ENCODE measurements at places on chromosomes 7 and 10.

DNA sequence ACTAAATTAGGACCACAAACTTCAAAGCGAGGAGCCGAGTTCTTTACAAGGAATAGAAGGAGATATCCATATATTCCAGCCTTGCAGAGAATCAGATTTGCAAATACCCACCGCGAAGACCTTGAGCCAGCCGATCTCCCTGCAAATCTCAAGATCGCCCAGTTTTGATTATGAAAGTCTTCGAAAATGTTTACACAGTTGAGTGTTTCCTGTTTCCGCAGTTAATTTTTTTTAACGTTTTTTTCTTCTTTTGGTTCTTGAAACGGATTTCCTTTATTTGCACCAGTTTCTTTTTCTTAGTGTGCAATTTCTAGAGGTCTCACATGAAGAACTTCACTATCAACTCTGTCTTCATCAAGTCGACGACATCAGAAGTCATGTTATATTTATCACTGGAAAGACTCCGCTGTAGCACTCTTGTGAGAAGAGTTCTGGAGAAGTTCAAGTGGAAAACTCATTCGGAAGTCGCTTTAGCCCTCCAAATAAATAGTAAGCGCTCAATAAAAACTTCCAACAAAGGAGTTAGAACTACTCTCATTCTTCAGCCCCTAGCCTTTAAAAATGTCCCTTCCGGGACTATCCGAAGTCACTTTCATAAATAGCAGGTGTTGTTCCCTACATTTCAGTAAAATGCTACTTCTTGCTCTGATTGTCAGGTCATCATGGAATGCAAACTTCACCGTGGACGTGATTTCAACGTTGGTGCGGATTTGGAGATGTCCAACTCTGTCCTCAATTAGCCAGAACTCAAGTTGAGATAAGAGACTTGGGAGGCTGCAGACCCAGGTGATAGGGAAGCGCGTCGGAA is 11.9 kb upstream of the SPAG6 start:
- DNase-seq: no peak

DNA sequence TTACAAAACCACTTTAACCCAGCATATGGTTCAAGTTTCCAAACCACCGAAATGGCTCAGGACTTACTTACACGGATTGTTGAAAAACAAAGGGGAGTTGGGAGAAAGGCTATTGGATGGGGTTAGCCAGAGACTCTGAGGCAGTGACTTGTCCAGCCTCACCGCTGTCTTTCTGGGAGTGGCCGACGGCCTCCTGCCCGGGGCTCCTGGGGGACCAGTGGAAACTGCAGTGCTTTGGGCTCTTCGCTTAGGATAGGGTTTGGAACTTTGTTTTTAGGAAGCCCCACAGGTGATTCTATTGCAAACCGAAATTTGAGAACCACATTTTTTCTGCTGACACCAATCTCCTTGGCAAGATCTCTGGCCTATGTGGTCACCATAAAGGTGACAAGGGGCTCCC is 38.1 kb upstream of the R3HCC1L start:
- no peak for DNase-seq

DNA sequence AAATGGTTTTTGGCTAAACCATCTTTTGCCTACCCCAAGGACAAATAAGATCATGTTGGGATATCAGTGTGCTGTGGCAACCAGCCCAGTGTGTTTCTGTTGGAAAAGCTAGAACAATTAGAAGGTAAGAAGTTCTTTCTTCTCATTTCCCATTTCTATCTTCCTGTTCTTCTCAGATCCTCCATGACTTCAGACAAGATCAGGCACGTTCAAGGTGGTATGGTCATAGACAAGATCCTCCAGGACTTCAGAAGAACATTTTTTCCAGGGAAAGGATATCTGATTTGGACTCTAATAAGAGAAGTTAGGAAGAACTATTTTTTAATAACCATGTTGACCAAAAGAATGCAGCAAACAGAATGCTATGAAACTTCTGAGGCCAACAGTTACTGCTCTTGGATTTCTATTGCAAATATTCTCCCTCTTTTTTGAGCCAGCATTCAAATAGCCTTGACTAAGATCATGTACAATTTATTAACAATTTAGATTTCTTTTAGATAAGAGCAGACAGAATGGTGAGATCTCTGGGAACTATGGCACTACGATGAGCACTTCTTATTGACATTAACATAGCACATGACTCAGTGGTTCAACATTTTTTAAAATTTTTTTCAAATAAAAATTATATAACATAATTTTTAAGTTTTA is 15.9 kb downstream of the HYCC1 start:
- DNase-seq: no peak

GRCh38 chr10:130215151-130215930 is 79.2 kb downstream of the GLRX3 start:
- no peak for DNase-seq

- no peak for DNase-seq
These were observed 14.3 kb downstream of the CPED1 start for GRCh38 chr7:121002757-121003200.

DNA sequence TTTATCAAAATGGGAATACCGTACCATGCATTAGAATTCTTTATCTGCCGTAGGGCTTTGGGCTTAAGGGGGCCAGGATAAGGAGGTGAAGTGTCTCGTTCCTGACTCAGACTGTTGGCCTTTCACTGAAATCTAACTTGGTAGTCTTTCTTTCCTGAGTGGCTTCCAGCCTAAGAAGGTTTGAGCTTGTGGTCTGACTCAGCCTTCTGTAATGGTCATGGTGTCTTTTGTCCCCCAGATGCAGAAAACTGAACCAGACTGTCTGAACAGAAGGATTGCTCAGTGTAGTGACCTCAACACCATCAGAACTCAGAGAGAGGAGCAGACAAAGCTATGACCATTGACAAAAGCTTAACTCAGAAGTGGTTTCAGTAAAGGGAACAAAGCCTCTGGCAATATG is 39.5 kb downstream of the WNT2 start:
- DNase-seq: no peak

Measured in H1 (cell line).